RPMI7951 (cell line): ENCODE measurements at places on chromosomes 2 and 18. TPM values are rescaled to one million over a fixed set of nuclear protein-coding genes. Genes with fewer than 3 reads are reported as not detected.

Gene DSC1
- total RNA-seq = not detected in 2 replicates

Gene LYPD1
- 20.3 and 23.7 TPM in 2 replicates for total RNA-seq

GRCh38 chr18:74980669-74981068, 228.3 kb downstream of the PTGR3 start:
- no peak for DNase-seq

- DNase-seq = peak; percentile 33
Measured at GRCh38 chr2:181656450-181657291, at the start of gene CERKL. Gene CERKL (minus strand): TSS chr2:181657105. CDS start chr2:181657006, 99 bp downstream.

DNA sequence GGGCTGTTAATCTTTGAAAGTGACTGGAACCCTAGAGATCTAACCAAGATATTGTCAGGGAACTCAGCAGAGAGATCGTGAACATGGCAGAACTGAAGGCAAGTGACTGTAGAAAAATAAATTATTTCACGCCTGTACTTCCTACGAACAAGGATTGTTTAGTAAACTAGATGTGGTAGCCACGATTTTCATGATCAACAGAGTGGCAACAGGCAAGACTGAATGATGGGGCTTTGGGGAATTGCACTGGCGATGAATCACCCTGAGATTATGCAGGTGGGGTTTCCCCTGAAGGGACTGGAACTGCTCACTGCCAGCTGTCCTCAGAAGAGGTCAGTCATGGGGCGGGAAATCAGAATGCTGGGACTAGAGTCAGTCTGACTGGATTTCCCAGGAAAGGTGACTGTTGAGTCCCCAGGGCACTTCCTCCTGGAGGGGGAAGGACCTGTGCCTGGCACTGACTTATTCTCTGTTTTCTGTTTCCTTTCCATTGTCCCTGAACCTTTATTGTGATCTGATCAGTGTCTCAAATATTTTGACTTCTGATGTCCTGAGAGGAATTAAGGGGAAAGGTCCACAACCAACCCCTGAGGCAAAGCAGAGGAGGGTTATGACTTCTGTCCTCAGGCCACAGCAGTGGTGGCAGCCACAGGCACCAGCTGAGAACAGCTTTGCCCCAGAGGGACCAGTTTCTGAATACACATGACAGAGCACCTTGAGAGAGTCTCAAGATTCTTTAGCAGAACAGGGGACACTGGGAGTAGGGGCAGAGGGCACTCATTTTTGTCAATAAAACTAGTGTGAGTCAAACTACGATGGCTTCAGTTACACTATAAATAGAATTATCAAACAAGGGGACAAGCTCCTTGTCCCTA, 70.0 kb downstream of the NAB1 start:
- peak; percentile 98 for DNase-seq

DNA sequence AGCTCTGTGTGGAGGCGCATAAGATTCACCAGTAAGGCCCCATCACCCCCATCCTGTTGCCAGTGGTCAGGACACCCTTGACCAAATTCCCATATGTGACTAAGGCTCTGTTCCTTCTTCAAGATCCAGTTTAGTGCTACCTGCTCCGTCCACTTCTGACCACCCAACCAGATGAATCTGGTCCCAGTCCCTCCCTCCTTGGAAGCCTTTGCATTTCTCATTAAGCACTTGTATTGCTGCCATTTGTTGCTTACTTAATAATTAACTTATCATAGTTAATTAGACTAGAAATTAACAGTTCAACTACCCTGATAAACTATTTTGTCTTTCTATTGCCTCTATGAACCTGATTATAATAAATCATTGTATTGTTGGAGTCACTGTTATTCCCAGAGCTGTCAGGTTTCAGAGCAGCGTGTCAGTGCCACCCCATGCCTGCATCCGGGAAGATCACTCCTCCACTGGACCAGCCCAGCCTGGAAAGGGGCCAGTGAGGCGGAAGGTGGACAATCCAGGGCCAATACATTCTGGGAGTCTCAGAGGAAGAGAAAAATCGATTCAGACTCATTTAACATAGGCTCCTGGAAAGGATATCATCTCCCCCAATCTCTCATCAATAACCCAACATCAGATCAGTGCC, 9.5 kb upstream of the NAT8 start:
- DNase-seq = no peak
